ENCODE measurements at places on chromosomes 11 and 22.

DNA sequence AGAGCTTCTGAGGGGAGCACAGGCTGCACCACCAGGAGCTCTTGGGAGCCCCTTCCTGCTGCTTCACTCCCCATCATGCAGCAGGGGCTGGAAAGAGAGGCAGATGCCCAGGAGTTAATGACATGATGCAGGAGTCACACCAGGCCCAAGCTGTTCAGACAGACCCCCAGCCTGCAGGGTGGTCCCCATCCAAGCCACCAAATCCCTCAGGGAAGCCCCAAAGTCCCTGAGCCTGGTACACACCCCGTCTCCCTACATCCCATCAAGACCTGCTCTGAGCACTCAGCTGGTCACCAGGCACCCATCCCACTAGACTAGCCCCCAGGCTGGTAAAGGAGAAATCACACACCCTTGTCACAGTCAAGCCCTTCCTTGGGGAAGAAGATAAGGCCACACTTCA, 11.3 kb downstream of the CYB561A3 start:
- DNase-seq = no peak

- DNase-seq = peak; percentile 83
Observed at GRCh38 chr11:31779374-31779791, 31.7 kb downstream of the PAX6 start.

DNA sequence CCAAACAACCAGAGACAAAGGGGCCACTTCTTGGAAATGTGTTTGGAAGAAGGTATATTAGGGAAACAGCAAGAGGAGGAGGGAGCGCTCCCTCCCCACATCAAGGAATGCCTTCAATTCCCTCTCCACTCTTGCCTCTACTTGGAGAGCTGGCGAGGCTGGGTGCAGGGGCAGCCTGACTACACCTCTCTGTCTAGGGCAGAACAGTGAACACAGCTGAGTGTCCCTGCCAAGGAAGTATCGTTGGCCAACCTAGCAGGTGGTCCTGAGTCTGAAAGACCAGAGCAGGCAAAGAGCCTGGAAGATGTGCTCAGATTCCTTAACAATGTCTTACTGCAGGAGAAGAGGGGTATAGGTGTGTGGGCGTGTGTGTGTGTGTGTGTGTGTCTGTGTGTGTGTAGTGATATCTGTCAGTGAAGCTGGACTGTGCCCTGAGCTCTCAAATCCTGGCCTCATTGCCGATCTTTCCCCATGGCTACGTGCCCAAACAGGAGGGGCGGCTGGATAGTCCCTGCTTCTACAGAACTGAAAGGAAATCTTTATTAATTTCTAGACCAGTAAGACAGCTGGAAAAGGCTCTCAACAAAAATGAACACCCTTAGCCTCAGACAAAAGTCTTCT, 46.8 kb downstream of the PAMR1 start:
- peak; percentile 48 for DNase-seq

DNA sequence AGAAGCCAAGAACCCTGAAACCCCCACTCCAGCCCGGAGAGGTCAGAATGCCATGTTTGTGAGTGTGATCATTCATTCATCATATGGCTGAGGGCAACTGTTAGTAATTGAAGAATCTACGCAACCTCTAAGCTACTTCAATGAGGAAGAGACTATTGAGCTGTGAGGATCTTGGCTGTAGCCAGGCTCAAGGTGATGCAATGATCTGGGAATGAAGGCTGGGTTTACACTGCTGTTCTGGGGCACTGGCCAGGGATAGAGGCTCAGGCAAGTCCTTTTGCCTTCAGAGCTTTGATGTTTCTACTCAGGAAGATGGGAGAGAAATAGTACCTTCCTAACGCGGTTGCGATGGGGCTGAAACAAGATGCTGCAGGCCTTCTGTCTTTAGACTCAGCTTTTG, 12.9 kb downstream of the CRYBB2 start:
- no peak for DNase-seq

DNA sequence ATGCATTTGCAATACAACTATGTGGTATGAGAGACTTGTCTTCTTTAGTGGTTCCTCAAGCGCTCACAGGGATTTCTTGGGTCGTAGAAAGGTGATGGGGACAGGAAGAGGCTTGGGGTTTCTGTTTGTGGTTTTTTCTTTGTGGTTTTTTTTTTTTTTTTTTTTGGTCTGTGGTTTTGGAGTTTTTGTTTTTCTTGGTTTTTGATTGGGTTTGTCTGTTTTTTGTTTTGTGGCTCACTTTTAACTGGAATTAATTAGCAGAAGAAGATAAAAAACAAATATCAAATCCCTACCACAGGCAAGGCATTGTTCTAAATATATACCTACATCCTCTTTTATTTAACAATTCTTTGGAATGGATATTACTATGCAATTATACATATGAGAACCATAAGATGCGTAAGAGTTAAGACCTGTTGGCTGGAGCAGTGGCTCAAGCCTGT, 5.5 kb downstream of the TTC28 start:
- peak; percentile 18 for DNase-seq
